Temporal lobe (tissue), 4 donors: ENCODE measurements at places on chromosomes 3 and 15. TPM values are rescaled to one million over a fixed set of nuclear protein-coding genes. Genes with fewer than 3 reads are reported as not detected.

The PRTG gene
- total RNA-seq: 4.9 TPM

The TM4SF4 gene
- total RNA-seq: not detected

The DZIP1L gene
- 4.9 TPM for total RNA-seq

The CCDC80 gene
- 5.4 TPM for total RNA-seq

The SLC2A2 gene
- total RNA-seq: not detected

The CTXN2 gene
- 0.25 TPM for total RNA-seq
